ENCODE measurements at places on chromosomes 7 and 10. TPM values are rescaled to one million over a fixed set of nuclear protein-coding genes. Genes with fewer than 3 reads are reported as not detected.

Gene ANKRD30A
- total RNA-seq: not detected

Gene SAMD9L
- total RNA-seq: 22.6 TPM

Gene C7orf25
- 2.7 TPM for total RNA-seq

Gene PRRT4
- total RNA-seq: not detected

Gene MBL2
- not detected for total RNA-seq

Gene LRRD1
- total RNA-seq: 0.18 TPM

Gene FKBP6
- not detected for total RNA-seq

Gene GPER1
- 20.8 TPM for total RNA-seq

Gene CALHM1
- total RNA-seq: not detected

Gene TMEM139
- 21.8 TPM for total RNA-seq

Gene CRHR2
- 0.09 TPM for total RNA-seq

Gene RGR
- total RNA-seq: not detected

Measured in left colon (tissue), 2 donors.